Ammon's horn (tissue), 1 donor: ENCODE measurements at places on chromosomes 3 and 15.

DNA sequence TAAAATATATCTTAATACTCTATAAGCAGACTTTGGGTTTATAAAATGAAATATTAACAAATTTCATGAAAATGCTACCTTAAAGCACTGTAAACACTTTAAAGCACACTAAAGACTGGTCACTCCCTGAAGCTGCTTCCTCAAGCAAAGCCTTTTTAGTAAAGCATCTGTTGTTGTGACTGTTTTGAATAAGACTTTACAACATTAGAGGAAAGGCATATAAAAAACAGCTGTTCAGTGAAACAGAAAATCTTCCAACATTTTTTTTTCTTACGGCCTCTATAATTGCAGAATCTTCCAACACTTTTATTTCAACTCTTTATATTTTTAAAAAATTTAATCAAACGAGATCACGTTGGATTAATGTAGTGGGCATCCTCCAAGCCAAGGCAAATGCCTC, 48.1 kb downstream of the GRK7 start:
- DNase-seq, result no peak

GRCh38 chr3:127216415-127217261, 23.7 kb downstream of the PRR23E start:
- no peak for DNase-seq

DNA sequence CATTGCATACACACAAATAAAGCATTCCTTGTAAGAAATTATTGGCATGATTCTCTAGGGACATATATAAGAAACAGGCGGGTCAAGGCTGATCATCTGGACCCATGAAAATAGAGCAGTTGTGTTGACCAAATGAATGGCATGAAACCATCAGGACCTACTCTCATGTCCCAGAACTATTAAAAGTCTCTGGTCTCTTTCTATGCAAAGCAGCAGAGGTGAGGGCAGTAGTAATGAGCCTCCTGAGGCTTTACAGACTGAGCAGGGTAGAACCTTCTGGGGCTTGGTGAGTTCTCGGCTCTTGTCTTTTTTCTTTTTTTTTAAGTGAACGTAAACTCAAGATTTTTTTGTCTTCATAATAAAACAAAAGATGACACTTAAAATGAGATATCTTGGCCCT, 9.3 kb downstream of the GLDN start:
- DNase-seq, result no peak

GRCh38 chr15:89109238-89109637, 21.0 kb downstream of the ABHD2 start:
- no peak for DNase-seq

- DNase-seq, result peak; percentile 47
These were observed 657 bp downstream of the TLNRD1 start for GRCh38 chr15:81001152-81002008.

- no peak for DNase-seq
These were observed 42.6 kb upstream of the MRPS22 start for GRCh38 chr3:139301183-139301582.

- peak; percentile 48 for DNase-seq
These were observed 141.4 kb upstream of the MRPS22 start for GRCh38 chr3:139202226-139202958.

GRCh38 chr3:157981819-157982218, 124.4 kb downstream of the SHOX2 start:
- no peak for DNase-seq

DNA sequence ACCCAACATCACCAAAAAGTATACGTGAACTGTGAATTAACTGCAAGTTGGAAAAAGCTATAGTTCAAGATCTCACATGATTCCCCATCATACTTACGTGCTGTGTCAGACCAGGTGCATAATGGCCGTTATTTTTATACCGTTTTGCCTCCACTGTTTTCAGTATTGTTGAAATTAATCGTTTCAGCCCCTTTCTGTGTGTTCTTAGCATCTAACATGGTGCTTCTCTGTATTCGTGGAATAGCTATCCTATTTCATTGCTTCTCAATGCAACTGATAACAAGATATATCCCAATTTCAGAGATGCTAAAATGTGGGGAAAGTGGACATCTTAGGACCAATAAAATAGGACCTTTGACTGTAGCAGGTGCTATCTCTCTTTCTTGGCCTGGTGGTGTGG, 13.7 kb downstream of the CA12 start:
- DNase-seq, result no peak

GRCh38 chr15:51970132-51970817, 1.3 kb downstream of the LEO1 start:
- no peak for DNase-seq

- no peak for DNase-seq
These were observed 562.6 kb upstream of the DPPA4 start for GRCh38 chr3:109899925-109900324.

GRCh38 chr3:85475346-85475745, 516.6 kb downstream of the CADM2 start:
- DNase-seq, result no peak

DNA sequence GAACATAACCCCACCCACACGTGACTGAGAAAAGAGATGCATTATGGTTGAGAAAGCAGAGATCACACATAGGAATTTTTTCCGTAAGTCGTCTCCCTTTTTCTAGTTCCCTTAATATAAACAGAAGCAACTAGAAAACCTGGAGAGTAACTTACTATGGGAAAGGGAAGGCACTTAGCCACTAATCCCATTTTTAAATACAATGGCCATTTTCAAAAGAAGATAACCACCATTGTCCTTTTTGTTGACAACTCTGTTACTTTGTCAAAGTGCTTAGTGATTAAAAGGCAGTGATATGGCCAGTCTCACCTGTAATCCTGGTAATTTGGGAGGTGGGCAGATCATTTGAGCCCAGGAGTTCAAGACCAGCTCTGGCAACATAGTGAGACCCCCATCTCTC, 184.4 kb upstream of the UMPS start:
- no peak for DNase-seq

DNA sequence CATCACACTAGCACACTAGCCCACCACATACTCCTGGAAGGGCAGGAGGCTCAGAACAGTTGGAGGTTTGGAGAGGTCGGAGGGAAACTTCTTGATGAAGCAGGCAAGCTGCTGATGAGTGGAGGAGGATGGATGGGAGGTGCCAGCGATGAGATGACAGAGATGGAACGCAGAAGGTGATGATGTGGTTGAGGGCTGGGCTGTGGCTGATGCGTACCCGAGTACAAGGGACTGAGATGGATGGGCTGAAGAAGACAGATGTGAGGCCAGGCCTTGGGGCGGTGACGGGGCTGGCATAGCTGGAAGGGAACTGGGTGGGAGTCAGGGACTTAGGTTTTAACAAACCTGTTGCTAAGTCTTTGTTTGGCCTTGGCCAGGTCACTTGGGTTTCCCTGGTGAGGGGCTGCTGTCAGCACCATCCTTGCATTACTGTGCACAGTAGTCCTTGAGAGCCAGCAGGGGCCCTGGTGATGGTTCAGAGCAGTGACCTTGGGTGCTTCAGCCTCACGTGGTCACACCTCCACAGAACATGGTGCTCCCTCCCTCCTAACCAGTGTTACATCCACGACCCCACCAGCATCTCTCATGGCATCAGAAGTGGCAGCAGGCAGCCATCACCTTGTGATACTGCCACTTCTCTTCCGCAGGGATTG, 164.5 kb downstream of the SLCO3A1 start:
- DNase-seq, result no peak

- no peak for DNase-seq
These were observed 15.4 kb downstream of the NR2C2 start for GRCh38 chr3:14962762-14963161.

DNA sequence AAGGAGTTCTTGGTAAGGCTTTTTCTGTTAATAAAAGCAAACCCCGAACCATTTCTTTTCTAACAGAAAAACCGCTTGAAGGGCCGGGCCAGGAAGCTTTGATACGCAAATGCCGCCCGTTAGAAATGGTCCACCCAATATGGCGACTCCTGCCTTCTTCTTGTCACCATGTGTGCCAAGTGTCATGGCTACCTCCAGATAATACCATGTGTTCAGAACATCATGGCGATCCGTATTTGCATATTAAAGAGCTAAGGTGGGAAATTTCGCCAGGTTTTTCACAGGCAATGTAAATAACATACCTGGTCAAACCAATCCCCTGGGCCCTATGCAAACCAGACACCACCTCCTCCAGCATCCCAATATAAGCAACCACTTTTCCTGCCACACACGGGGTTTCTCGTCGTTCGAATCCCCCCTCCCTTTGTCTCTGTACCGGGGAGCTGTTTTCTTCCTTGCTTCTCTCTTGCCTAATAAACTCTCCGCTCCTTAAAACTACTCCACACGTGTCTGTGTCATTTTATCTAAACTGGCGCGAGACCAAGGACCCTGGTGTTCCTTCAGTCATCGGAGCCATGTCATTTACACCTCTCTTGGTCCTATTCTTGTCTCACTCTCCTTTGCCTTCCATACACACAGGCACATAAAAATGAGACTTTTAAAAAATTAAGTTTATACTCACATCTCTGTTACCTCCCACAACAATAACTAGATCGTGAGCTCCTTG, 34.5 kb downstream of the NCEH1 start:
- DNase-seq, result no peak

GRCh38 chr3:152269056-152269830, 514 bp downstream of the MBNL1 start:
- peak; percentile 56 for DNase-seq

- no peak for DNase-seq
These were observed 87.2 kb downstream of the PRICKLE2 start for GRCh38 chr3:64138046-64138445.

GRCh38 chr15:39075311-39075710, 505.6 kb upstream of the THBS1 start:
- DNase-seq, result no peak

GRCh38 chr15:24394303-24394702, 281.3 kb upstream of the NPAP1 start:
- no peak for DNase-seq

DNA sequence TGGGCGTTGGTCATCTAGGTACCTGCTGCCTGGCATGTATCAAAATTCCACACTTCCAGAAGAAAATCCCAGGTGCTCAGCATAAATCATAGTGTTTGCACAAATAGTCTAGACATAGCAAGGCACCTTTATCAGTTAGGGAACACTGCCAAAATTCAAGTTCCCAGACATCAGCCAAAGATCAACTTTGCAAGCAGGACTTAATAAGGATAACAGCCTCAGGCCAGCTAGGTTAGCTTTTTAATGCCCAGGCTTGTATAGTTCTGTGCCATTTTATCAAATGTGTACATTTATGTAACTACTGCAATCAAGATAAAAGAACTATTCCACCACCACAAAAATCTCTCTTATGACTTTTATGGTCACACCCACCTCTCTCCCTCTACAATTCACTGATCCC, 30.7 kb downstream of the DZIP3 start:
- DNase-seq, result no peak

DNA sequence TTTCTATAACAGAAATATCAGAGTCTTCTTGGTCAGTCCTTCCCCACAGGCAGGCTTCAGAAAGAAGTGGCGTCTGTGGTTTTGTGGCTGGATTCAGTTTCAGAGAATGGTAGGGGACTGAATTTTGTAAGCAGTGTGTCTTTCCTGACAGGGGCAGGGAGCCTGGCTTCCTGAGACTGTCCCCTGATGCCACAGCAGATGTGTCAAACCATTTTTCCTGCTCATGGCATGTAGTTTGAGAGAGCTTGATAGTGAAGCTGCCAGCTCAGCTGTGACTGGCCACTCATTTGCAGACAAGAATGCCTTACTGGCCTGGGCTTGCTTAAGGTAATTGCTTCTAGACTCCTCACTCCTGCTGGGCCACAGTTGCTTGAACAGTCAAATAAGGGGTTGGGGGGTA, 26.4 kb downstream of the LARS2 start:
- DNase-seq, result no peak

GRCh38 chr3:152780553-152780952, 54.4 kb upstream of the P2RY1 start:
- DNase-seq, result no peak

GRCh38 chr3:52461874-52462273, 6.5 kb downstream of the NISCH start:
- no peak for DNase-seq

GRCh38 chr15:79978655-79979514, 7.9 kb upstream of the BCL2A1 start:
- DNase-seq, result peak; percentile 68

- DNase-seq, result no peak
These were observed 152.0 kb downstream of the KLHL25 start for GRCh38 chr15:85642693-85643066.

GRCh38 chr15:31458596-31459399, 132.2 kb downstream of the KLF13 start:
- no peak for DNase-seq

DNA sequence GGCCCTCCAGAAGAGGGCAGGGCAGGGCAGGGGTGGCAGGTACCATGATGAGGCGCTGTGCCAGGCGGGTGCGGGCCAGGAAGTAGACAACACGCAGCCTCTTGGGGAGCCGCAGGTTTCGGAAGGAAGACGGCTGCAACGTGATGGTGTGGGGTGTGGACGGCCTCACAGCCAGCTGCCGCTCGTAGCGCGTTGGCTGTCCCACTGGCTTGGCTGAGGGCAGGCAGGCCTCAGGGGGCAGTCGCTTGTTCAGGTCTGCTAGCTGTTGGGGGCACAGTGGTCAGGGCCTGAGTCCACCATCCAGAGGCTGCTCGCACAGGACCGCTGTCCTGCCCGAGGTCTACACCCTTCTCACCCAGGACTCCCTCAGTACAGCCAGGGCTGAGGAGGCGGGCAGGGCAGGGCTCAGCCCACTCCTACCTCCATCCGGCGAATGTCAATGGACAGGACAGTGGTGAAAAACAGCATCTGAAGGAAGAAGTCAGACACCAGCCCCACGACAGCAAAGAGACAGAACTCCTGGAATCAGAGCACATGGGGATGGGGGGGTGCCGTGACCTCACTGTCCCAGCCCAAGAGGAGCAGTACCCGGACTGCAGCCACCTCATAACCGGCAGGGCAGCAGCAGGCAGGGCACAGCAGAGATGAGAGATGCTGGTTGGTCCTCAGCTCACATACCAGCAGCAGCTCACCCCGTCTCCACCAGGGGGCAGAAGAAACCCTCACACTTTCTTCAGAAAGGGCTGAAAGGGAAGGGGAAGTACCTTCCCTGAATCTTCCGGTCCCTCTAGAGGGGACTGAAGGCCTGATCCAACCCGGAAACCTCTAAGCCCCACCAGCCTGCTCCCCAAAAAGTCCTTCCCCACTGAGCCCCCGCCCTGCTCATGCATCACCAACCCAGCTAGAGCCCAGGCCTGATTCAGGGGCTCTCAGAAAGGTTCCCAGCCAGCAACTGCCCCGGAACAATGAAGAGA, 40.0 kb downstream of the PTPN23 start:
- DNase-seq, result peak; percentile 91

- DNase-seq, result no peak
These were observed 611 bp upstream of the USP19 start for GRCh38 chr3:49121132-49121736.

GRCh38 chr15:90376789-90377188, 11.3 kb upstream of the IQGAP1 start:
- no peak for DNase-seq

- DNase-seq, result no peak
These were observed 617 bp upstream of the HPS3 start for GRCh38 chr3:149128821-149129220.
